GM12878 (cell line): ENCODE measurements at places on chromosomes 1 and 21. TPM values are rescaled to one million over a fixed set of nuclear protein-coding genes. Genes with fewer than 3 reads are reported as not detected.

C8B gene
- polyA plus RNA-seq = not detected in 2 replicates

S100A3 gene
- polyA plus RNA-seq = not detected in 2 replicates

DNA sequence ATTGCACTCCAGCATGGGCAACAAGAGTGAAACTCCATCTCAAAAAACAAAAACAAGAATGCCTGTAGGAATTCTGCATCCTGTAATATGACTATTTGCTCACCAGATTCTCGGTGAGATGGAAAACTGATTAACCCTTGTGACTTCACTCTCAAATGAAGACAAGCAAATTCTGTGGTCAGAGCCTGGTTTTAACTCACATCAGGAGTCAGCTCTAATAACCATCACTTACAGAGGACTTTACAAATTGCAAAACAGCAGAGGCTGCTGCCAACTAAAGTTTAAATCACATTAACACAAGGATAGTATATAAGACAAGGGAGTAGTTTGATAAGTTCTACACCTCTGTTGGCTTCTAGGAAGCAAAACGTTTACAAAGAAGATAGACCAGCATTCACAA, 35.7 kb upstream of the FAM163A start:
- no peaks in the 10 kb centered on the region for H3K27me3 ChIP-seq
- no peak for DNase-seq
- no peak overlapping the region for H3K4me3 ChIP-seq
- no peak overlapping the region for H3K27ac ChIP-seq

- no peaks in the 10 kb centered on the region for H3K36me3 ChIP-seq
- H3K4me3 ChIP-seq = no peak overlapping the region
- no peaks in the 10 kb centered on the region for H3K4me1 ChIP-seq
- DNase-seq = no peak
Observed at GRCh38 chr1:244335456-244335855, 116.3 kb downstream of the ADSS2 start.

DNA sequence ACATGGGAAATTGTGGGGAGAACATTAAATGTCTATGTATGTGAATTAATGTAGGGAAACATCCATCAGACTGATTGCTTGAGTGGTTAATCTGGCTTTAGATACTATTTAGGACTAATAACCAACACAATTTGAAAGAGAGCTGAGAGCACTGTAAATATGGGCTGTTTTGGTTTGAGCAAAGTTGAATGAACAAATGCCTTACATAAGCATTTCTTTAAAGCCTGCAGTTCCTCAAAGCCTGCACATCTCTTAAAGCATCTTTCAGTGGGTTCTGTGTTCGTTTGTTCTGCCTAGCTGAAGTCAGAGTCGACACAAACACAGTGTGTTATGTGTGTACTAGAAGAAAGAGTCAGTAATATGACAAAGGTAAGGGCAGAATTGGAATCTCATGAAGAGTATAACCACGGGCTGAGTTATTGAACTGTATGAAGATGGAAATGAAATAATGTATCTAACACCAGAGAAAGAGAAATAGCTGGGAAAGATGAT, 350.0 kb downstream of the SIPA1L2 start:
- no peak overlapping the region for H3K27ac ChIP-seq
- no peaks in the 10 kb centered on the region for H3K4me1 ChIP-seq
- H3K27me3 ChIP-seq = no peaks in the 10 kb centered on the region
- H3K4me3 ChIP-seq = no peak overlapping the region
- no peaks in the 10 kb centered on the region for H3K36me3 ChIP-seq

DNA sequence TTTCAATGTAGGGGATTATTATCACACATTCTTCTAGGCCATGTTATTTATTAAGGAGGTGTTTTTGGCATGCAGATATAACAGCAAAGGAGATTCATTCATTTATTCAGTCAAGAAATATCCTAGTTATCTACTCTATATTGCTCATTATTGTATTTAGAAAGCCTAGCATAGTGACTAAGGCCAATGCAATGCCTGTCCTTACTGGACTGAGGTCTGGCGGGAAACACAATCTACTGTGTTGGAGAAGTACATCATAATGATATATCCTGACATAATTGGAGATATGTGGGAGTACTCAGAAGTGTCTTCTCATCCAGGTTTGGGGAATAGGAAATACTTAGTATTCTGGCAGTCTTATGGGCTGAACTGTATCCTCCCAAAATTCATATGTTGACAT, 421.5 kb upstream of the USP24 start:
- H3K27me3 ChIP-seq = no peaks in the 10 kb centered on the region; the same call in 1 of the 2 replicates
- H3K27ac ChIP-seq = no peak overlapping the region
- no peaks in the 10 kb centered on the region for H3K36me3 ChIP-seq
- DNase-seq = no peak
- H3K4me3 ChIP-seq = no peak overlapping the region

GRCh38 chr1:202023001-202023433, 12.6 kb downstream of the ELF3 start:
- no peak overlapping the region for H3K27ac ChIP-seq
- H3K4me1 ChIP-seq = no peaks in the 10 kb centered on the region
- H3K4me3 ChIP-seq = no peak overlapping the region
